B cell (primary cell): ENCODE measurements at places on chromosomes 13 and 19.
A peak's percentile ranks its signal among the peaks of the same experiment; 100 is the strongest.

DNA sequence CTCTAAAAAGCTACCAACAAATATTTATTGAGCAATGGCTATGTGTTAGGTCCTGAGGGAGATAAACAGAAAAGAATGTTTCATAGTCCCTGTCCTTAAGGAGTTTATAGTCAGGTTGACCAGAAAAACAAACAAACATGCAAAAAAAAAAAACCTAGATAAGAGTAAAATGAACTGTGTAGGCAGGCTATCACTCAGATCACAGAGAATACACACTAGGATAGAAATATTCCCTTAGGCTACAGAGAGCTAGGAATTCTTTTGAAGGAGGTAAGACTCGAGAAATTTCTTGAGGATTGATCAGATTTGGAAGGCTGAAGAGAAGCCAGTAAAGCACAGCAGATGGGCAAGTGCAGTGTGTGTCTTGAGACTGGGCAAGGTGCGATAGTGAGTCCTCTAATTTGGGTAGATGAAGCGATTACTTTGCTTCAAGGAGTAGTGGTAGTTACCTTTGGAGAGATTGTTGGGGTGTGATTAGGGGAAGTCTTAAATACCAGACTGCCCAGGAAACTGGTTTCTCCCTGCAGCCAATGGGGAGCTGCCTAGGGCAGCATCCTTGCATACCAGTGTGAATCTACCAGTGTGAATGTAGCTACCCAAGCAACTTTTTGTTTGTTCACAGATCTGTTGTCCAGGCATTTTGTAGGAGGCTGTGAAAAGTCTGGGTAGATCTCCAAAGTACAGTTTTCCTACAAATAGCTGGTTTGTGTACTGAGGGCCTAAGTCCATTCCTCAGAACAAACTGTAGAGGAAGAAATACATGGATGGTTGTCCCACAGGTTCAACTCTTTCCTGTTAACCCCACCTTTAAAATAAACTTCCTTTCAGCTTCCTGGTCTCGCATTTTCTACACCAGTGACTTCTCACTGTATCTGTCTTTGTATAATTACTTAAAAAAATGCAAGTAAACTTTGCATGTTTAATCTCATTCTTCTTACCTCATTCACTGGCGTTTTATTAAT lies 314.1 kb downstream of the KLF5 start:
- no peak for DNase-seq

- DNase-seq: no peak
Observed at GRCh38 chr19:4495471-4495870, 22.8 kb downstream of the PLIN4 start.

- no peak for DNase-seq
Observed at GRCh38 chr13:52892925-52893324, 44.5 kb upstream of the PCDH8 start.

GRCh38 chr19:49364083-49364737 lies 533 bp downstream of the DKKL1 start:
- DNase-seq: no peak

GRCh38 chr13:76641056-76641455 lies 245.1 kb downstream of the KCTD12 start:
- DNase-seq: no peak

- no peak for DNase-seq
Observed at GRCh38 chr13:85543144-85543543, 256.1 kb downstream of the SLITRK6 start.

- no peak for DNase-seq
Observed at GRCh38 chr19:43316591-43317319, 36.7 kb upstream of the CD177 start.

GRCh38 chr19:53978975-53979801 lies 12.2 kb upstream of the CACNG6 start:
- no peak for DNase-seq

DNA sequence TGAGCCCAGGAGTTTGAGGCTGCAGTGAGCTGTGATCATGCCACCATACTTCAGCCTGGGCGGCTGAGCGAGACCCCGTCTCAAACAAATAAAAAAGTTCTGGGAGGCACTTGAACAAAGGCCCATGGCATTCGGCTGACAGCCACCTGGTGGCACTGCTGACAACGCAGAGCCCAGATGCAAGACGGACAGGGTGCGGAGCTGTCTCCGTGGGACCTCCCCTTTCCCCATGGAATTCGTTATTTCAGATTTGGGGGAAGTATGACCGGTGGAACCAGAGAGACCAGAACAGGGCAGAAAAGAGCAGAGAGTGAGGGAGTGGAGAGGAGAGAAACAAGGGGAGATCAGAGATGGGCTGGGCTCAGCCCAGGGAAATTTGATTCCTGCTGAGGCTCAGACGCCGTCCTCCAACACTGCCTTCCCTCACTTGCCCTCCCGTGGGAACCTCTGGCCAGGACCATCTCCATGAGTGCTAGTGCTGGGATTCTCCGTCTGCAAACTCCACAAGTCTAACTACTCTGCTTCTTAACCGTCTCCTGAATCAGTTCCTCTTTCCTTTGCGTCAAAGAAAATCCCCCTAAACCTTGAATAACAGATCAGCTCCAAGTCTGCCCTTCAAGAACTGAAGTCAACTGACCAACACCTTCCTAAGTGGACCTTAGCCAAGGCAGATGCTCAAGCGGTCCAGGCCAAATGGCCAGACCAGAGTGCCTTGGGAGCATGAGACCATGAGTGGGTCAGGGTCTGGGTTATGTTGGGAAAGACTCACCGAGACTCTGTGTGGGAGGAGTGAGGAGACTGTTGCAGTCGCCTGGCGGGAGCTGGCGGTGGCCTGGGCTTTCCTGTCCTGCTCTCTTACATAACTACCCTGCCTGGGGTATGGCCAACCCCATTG lies 11.9 kb upstream of the ATF5 start:
- DNase-seq: no peak

- peak; percentile 65 for DNase-seq
Observed at GRCh38 chr19:21463449-21464105, 41.8 kb upstream of the ZNF429 start.

DNA sequence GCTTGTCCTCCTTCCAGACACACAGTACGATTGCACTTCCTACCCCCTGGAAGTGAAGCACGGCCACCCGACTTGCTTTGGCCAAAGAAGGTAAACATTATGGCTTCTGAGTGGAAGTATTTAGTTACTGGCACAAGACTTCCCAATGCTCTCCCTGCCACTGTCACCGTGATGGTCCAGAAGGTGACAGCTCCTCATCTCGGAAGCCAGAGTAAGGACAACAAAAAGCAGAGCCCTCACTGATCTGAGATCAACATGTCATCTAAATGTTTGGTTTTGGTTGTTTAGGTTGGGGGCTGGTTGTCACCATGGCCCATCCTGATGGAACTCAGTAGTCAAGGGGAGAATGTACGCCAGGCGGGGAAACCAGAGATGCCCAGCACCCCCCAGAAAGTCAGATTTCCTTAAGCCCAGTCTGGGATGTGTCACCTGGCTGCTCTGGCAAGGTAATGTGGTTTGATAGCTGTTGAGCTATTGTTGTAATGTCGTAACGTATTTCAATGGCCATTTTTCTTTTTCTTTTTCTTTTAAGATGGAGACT lies 170.1 kb upstream of the ZNF536 start:
- DNase-seq: no peak

GRCh38 chr13:23288995-23289394 lies 108.2 kb downstream of the SGCG start:
- DNase-seq: no peak

- DNase-seq: peak; percentile 86
Observed at GRCh38 chr19:43826787-43827754, at the start of gene ZNF283. Gene ZNF283 (plus strand): TSS chr19:43827321. CDS start chr19:43833505, 6,184 bp downstream.

DNA sequence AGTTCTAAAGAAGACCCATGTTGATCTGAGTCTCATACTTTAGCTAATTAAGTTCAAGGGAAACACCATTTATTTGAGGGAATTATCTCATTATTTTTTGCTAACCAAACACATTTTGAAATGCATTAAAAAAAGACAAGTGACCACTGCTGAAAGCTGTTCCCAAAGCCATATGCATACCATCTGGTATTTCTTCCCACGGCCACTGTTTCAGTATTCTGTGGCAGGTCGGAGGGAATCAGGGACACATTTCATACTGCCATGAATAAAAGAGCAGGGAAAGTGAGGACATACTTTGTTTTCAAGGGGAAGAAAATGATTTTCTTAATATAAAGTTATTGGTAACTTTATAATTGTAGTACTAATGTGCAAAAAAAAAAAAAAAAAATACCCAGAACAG lies 401.2 kb downstream of the HS6ST3 start:
- no peak for DNase-seq

GRCh38 chr13:46321494-46322225 lies 65.4 kb downstream of the RUBCNL start:
- peak; percentile 73 for DNase-seq

DNA sequence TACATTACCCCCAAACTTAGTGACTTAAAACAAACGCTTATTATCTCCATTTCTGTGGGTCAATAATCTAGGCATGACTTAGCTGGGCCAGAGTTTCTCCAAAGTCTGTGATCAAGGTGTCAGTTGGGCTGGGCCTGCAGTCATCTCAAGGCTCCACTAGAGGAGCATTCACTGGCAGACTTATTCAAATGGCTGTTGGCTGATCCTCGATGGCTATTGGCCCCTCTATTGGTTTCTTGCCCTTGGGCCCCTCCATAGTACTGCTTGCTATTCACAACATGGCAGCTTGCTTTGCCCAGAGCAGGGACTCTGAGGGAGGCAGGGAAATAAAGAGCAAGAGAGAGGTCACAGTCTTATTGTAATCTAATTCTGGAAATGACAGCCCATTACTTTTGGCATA lies 57.6 kb downstream of the RCBTB2 start:
- DNase-seq: no peak

GRCh38 chr19:46537136-46538097 lies 41.8 kb upstream of the PNMA8B start:
- DNase-seq: peak; percentile 73

GRCh38 chr13:109718726-109719125 lies 67.7 kb downstream of the IRS2 start:
- DNase-seq: no peak

GRCh38 chr19:47729468-47729798 lies 15.9 kb upstream of the NOP53 start:
- no peak for DNase-seq

DNA sequence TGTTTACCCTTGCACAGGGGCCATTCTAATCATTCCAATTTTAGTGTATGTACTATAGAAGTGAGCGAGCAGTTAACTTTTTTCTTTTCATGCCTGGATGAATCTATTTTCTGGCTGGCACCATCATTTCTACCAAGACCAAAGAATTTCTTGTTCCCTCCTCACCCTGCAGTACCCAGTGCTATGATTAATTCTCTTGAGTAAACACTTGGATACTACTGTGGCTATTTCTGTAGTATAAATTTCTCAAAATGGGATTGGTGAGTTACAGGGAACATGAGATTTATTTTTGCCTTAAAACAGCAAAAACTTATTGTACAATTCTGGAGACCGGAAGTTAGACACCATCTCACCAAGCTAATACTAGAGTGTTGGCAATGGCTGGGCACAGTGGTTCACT lies 7.6 kb downstream of the ZNF446 start:
- DNase-seq: no peak

DNA sequence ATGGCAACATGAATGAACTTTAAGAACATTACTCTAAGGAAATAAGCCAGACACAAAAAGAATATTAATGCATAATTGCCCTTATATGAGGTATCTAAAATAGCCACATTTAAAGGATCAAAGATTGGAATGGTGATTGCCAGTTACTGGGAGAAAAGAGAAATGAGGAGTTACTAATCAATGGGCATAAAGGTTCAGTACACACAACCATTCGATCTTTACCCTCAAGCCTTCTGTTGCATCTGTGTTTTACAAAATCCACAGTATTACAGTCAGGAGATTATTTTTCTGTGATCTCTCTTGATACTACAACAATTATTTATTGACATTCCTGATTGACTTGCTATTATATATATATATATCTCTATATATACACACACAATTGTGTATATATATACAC lies 310.0 kb upstream of the SLITRK5 start:
- DNase-seq: no peak

GRCh38 chr13:94515374-94515773 lies 35.9 kb upstream of the DCT start:
- DNase-seq: no peak

DNA sequence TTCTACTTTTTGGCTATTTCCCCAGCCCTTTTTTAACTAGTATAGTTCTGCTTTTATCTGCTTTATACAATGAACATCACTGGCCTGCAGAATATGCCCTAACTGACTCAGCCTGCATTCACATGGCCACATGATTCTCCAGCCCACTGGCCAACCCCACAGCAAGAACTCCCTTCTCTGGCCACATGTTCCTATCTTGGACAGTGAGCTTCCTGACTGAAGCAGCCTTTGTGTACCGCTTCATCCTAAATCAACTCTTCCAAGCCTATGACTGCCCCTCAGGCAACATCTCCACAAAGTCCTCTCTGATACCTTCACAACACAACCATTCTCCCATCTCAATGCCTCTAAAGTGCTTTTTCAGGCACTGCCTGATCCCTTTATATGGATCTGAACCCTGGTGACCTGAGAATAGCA lies 214.1 kb downstream of the COL4A1 start:
- DNase-seq: no peak

DNA sequence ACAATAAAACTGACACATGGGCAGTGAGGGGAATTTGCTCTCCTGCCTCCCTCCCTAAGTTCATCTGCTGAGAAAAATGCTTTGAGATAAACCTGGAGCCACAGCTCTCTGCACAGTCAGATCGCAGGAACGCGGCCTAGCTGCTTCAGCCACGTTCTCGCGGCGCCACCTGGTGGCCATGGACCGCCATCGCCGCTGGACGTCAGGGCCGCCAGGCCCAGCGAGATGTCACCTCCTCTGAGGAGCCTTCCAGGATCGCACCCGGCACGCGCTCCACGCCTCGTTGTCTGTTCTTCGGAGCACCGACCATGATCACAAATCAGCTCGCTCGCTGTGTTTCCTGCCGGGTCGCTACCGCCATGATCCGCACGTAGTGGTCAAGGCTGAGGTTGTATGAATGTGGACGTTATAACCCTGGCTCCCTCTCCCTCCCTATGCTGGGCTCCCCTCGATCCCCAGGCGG lies 20.6 kb upstream of the USP29 start:
- DNase-seq: peak; percentile 47

DNA sequence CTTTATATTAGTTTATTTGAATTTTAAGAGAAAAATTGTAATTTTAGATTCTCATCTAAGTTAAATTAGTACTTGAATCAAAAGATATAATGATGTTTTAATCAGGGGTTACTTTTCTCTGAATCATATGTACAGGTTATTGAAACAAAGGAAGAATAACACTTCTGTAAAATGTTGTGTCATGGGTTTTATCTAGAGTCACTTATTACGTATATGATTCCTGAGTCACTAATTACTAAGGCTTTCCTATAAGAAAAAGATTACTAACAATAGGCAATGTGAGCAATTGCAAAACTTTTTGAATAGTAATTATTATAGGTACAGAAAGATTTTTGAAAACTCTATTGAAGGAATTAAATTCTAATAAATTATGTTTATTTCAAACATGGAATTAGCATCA lies 99.2 kb upstream of the KLF5 start:
- no peak for DNase-seq

GRCh38 chr19:29405728-29405995 lies 120.1 kb upstream of the VSTM2B start:
- DNase-seq: no peak

DNA sequence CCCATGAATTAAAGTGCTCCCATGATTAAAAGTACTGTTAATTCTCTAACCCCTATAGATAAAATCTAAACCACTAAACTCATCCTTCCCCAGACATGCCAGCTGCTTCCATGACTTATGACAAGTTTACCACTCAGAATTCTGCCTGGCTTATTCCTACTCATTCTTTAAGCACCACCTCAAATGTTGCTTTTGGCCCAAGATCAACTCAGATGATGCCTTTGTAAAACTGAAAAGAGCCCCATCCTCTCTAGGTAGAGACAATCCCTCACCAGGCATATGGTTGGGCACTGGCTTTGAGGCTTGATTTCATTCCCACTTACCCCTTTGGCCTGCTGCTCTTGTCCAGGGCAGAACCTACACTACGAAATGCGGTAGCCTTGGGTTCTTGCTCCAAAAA lies 250.0 kb downstream of the DNAJC15 start:
- DNase-seq: no peak
